ENCODE measurements at places on chromosomes 16 and 17.
A peak's percentile ranks its signal among the peaks of the same experiment; 100 is the strongest.

GRCh38 chr16:51763072-51763661 is 612.1 kb upstream of the SALL1 start:
- no peak for DNase-seq

DNA sequence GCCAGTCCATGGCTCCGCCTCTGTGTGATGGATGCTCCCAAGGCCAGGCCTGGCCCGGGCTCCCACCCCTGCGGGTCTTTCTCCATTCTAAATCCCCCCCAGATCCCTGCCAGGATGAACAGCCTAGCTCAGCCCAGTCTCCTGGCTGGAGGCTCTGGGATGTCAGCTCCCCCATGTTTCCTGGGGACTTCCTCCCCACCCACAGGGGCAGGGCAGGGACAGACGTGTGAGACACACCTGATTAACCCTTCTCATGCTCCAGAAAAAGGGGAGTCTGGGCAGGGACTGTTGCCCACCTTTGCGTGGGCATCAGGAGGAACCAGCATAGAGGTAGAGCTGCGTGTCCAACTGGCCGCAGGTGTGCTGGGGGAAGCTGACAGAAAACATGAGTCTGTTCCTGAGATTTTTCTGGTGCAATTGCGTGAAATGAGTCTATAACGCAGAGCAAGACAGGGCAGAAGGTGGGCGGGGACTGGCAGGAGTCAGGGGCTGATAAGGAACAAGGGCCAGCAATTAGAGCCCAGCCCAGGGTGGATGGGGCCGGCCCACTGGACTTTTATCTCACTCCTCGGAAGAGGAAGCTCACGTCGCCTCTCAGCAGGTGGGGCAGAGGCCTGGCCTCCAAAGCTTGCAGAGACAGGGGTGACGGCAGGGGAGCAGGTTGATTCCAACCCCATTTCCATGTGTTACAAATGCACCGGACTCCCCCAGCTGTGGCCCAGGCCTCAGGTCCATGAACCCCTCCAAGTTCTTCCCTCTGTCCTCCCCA is 238.2 kb downstream of the RBFOX3 start:
- DNase-seq = peak; percentile 74

DNA sequence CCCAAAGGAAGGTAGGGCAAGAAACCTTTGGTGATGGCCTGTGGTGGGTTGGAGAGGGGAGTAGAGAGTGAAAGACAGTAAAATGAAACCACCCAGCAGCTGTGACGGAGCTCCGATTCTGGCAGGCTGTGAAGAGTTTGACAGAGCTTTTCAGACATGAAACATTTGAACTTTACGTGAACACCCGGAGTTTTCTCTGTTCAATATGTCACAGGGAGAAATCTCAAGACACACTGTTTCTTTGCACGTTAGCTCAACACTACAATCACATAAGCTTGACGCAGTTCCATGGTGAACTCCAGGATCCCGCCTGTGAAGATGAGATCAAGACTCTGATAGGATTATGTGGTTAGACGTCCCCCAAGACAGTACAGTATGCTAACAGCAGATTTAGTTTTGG is 79.6 kb upstream of the CDH11 start:
- no peak for DNase-seq

DNA sequence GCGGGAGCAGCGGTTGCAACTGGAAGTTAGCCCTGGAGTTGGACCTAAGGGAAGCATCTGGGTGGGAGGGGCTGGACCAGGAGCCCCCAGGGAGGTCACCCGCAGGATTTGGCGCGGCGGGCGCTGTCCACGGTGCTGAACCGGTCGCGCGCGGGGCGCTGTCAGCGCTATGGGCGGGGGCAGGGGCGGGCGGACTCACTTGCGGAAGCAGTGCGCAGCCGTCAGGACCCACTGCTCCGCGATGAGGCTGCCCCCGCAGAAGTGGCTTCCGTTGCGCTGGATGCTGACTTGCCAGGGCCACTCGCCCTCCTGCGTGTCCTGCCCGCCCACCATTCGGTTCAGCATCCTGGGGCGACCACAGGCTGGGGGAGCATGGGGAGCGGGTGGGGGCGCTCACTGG is 4.5 kb downstream of the PRSS27 start:
- peak; percentile 49 for DNase-seq

DNA sequence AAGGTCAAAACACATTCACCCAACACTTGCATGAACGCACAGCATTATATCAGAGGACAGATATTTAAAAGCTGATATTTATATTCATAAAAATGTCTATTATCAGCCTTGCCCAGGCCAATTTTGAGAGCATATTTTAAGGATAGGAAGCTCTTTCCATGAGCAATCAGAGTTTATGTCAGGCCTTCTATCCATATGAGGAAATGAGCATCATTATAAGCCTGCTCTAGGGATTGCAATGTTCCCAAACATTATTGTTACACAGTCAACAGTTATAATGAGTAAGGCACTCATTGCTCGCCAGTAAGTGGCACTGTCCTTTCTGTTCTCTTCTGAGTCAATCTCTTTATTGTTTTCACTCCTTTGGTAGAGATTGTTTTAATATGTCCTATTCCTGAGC is 37.7 kb upstream of the DYNLRB2 start:
- DNase-seq = no peak
